ENCODE measurements at places on chromosomes 12 and 14. TPM values are rescaled to one million over a fixed set of nuclear protein-coding genes. Genes with fewer than 3 reads are reported as not detected.

SRRM4 gene
- total RNA-seq, result not detected

RARG gene
- 26.6 TPM for total RNA-seq

SIX4 gene
- 2.1 TPM for total RNA-seq

STAB2 gene
- total RNA-seq, result not detected
